ENCODE measurements at places on chromosomes 1 and 21.

GRCh38 chr1:12596007-12596821 lies 21.8 kb downstream of the DHRS3 start:
- DNase-seq, result no peak

DNA sequence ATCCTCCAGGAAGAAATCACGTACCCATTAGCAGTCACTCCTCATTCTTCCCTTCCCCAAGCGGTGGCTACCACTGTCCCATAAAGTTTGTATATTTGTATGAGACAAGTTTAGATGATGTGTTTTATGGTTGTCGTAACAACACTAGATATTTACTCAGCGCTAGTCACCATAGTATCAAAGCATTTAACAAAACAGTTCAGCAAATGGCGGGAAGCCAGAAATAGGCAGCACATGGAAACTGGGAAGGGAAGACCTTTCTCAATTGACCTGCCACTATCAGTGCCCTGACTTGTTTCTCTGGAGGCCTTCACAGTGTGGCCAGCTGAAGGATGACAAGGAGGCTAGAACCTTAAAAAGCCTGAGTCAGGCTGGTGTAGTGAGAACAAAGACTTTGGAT lies 31.1 kb downstream of the CNST start:
- no peak for DNase-seq

DNA sequence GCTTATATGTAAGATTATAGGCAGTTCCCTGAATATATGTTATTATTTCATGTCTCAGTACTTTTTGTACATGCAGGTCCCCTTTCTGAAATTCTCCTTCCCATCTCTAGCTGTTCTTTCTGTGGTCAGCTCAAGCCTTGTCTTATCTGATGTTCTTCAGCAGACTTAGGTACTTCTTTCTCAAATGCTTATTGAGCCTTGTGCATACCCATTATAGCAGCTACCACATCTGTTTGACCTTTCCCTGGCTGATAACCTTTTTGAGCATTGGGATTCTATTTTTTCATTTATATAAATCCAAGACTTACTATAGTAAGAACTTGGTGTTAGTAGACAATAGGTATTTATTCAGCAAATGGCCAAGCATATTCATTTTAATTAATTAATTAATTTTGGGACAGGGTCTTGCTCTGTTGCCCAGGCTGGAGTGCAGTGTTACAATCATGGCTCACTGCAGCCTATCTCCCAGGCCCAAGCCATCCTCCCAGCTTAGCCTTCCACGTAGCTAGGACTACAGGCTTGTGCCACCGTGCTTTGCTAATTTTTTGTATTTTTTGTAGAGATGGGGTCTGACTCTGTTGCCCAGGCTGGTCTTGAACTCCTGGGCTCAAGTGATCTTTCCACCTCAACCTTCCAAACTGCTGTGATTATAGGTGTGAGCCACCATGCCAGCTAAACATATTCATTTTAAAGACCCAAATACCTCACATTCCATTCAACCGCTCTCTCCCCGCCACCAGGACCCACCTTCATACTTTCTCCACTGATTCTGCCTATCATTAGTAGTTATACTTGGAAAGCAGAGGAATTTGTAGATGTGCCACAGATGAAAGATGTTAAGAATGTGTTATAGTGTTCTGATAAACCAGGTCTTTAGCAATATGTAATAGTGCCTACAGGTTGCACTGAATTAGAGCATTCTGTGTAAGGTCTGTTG lies 16.7 kb downstream of the TIPRL start:
- no peak for DNase-seq

- no peak for DNase-seq
These were observed 111.4 kb downstream of the HLX start for GRCh38 chr1:220990427-220991339.

- no peak for DNase-seq
These were observed 3.2 kb upstream of the CD1C start for GRCh38 chr1:158286487-158286886.

DNA sequence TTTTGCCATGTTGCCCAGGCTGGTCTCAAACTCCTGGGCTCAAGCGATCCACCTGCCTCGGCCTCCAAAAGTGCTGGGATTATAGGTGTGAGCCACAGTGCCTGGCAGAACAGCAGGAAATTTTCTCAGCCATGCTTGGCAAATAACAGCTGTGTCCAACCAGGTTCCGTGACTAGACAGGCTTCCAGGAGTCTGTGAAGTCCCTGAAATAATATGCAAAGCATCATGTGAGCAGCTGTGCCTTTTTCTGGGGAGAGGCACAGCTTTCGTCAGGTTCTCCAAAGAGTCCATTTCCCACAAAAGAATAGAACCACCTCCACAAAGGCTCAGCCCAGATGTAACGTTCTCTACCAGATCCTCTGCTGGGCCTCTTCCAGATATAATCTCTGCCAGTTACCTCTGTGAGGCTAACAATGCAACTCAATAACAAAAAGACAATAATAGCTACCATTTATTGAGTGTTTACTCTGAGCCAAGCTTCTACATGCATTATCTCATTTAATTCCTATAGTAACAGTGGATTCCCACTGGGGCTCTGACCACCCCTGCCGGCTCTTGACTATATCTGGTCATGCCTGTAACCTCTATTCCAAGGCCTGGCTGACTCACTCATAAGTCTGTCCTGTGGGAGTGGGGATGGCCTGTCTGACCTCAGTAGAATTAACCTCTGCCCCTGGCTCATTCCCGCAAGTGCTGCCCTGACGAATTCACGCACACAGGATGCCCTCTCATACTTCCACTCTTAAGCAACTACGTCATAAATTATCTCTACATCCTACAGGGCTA lies 4.0 kb upstream of the NKAIN1 start:
- DNase-seq, result no peak

DNA sequence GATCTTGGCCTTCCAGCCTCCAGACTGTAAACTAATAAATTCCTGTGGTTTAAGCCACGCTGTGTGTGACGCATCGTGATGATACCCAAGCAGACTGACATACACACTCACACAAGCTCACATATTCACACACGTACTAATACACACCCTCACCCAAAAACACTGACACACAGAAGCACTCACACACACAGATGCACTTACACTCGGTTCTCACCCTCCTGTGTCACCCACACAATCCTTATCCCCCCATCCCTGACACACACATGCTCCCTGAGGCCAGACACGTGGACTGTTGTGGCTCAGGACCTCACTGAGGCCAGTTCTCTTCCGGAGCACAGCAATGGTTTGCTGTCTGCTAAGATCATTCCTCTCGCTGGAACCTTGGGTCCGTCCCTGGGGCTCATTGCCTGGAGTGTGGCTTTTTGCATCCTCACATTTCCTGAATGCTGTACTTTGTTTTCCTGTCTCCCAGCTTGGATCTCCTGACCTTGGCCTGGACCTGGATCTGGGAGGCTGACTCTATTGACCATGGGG lies 76.9 kb upstream of the LYST start:
- DNase-seq, result no peak

GRCh38 chr1:32170991-32171390 lies 8.5 kb upstream of the TXLNA start:
- no peak for DNase-seq

DNA sequence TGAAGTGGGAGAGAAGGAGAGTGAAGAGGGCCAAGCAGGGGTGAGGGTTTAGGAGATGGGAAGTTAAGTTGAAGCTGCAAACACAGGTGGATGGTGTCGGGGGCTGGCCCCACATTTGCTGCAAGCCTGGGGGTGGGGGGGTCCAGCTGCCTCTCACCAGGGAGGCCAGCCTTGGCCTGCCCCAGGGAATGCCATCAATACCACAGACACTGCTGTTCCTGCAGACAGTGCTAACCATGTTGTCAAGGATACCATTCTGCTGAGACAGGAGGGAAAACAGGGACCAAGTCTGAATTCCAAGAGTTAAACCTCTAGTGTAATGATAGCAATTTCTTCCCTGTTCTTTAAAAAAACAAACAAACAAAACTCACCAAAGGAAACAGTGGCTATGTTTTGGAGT lies 8.0 kb downstream of the MECR start:
- no peak for DNase-seq

GRCh38 chr1:168007691-168008090 lies 70.8 kb upstream of the MPC2 start:
- no peak for DNase-seq

- peak; percentile 50 for DNase-seq
These were observed 16.1 kb upstream of the FMOD start for GRCh38 chr1:203367057-203367456.

- DNase-seq, result no peak
These were observed 110.9 kb upstream of the CYYR1 start for GRCh38 chr21:26683996-26684395.

DNA sequence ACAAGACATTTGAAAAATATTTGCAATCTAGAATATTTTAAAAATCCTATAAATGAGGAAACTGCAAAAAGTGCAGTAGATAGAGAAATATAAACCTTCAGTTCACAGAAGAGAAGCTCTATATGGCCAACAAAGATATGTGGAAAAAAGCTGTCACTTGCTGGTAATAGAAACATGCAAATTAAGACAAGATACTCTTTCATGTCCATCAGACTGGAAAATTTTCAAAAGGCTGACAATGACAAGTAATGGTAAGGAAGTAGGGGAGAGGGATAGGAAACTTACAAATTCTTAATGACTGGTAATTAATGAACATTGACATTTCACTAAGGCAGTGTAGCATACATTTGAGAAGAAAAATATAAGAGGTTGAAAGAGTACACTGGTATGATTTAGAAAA lies 147.9 kb downstream of the MRPL39 start:
- DNase-seq, result no peak

DNA sequence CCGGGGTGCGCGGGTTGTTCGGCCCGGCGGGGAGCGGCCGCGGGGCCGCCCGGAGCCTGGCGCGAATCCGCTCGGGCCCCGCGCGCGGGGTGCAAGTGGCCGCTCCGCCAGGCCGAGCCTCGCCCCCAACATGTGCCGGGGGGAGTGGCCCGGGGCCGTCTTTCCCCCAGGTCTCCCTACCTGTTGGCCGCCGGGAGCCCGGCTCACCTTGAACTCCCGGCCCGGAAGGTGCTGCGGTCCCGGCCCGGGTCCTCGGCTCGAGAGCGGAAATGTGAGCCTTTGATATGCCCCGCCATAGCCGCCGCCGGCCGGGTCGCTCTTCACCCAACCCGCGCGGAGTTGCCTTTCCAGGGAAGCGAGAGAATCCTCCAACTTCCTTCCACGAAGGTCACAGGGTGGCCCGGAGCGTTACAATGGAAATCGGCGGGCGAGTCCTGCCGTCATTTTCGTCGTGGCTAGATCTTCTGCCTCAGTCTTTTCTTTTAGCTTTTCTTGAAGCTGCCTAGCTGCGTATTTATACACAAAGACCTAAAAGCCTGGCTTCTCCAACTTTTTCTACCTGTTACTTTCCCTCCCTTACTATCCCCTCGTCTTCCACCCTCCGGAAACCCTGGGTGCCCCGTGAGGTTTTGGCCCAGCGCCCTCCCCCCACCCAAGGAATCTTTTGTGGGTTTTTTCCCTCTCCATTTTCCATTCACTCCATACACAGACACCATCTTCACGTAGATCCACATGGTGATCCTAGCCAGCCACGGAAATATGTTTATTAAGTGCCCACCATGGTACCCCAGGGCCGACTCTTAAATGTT lies 867 bp downstream of the PTGFRN start:
- no peak for DNase-seq

DNA sequence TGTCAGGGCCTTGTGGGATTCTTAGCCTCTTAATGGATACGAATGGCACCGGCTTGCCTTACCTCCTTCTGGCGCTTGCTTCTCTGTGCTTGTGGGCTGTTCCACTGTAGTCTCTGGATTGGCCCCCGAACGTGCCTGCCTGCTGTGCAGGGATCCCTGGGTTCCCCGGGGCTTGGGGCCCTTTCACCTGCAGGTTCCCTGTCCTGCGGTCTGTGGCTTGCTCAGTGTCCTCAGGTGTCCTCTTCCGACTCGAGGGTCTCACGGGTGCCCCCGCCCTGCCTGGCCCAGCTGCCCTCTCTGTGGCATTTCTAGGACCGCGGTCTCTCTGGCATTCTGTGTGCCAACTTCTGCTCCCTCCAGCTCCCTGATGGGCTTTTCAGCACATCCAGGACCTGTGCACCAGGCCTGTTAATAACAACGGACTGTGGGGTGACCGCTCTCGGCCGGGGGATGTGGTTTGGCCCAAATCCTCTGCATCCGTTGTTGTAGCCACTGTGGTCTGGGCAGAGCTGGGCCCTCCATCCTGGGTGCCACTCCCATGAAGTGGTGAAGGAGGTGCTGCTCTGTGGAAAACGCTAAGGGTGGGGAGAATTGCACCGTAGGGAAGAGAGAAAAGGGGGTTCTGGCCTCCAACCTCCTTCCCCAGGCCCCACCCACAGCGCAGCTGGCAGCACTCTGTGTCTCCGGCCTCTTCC lies 12.4 kb downstream of the COL18A1 start:
- no peak for DNase-seq

DNA sequence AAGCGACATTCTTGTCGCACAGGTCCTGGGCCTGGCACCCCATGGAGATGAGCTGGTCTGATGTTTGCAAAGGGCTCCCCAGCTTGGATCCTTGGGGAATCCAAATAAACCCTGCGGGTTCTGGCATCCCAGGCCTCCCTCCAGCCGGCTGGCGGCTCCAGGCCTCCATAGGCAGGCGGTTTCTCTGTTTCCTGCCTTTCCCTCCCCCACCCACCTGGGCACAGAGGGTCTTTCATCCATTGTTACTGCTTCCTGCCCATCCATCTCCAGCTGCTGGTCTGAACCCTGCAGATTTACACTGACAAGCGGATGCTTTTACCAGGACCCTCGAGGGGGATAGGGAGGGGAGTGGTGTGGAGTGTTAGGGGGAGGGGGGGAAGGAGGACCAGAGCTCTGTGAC lies 39.1 kb upstream of the ID3 start:
- no peak for DNase-seq

DNA sequence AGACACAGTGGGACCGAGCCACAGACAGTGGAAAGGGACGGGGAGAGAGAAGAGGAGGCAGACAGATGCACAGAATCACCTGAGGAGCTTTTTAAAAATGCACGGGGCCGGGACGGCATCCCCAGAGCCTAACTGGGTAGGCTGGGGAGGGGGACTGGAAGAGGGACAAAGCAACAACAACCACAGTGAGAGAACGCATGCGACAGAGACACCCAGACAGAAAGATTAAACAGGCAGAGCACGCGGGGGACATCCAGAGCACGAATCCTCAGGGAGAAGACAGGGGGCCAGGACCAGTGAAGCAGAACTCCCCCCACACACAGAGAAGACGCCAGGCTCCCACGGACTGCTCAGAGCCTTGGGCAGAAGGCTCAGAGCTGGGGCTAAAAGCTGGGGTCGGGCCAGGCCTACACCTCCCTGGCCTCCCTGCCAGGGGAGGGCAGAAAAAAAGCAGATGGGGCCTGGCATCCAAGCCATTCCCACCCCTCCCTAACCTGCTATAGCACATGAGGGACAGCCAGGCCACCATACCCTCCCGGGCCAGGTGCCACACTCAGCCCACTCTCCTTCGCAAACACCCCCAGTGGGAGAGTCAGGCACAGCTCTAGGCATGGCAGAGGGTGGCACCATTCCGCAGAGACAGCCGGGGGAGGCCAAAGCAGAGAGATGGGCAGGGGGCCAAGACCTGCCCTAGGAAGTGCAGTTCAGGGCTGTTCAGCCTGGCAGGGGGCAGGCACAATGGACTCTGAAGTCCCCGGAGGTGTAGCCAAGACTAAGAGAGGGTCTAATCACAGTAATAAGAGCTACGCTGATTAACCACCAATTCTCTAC lies 29.8 kb upstream of the COL16A1 start:
- no peak for DNase-seq

All from spinal cord (tissue), 10 donors.